Lung microvascular endothelial cell (primary cell): ENCODE measurements at places on chromosomes 5 and 9. TPM values are rescaled to one million over a fixed set of nuclear protein-coding genes. Genes with fewer than 3 reads are reported as not detected.

The FAXDC2 gene
- 5.9 and 15.3 TPM in 2 replicates for total RNA-seq

The NUDT12 gene
- total RNA-seq: 3.2 and 3.7 TPM in 2 replicates

The ABCA1 gene
- 2.2 and 10.5 TPM in 2 replicates for total RNA-seq

The CCDC69 gene
- total RNA-seq: 0.99 and 2.4 TPM in 2 replicates

The SHISAL2B gene
- total RNA-seq: not detected in 2 replicates

The SLC27A6 gene
- under 0.01 TPM in 1 of 2 replicates, not detected in the other for total RNA-seq

The ADGRD2 gene
- total RNA-seq: not detected in 2 replicates

The BARHL1 gene
- total RNA-seq: not detected in 2 replicates

The LAMC3 gene
- total RNA-seq: 0.65 and 2.6 TPM in 2 replicates

The CTXN3 gene
- total RNA-seq: not detected in 2 replicates

The MARCOL gene
- total RNA-seq: not detected in 2 replicates

The TNFSF15 gene
- 0.87 and 2.6 TPM in 2 replicates for total RNA-seq

DNA sequence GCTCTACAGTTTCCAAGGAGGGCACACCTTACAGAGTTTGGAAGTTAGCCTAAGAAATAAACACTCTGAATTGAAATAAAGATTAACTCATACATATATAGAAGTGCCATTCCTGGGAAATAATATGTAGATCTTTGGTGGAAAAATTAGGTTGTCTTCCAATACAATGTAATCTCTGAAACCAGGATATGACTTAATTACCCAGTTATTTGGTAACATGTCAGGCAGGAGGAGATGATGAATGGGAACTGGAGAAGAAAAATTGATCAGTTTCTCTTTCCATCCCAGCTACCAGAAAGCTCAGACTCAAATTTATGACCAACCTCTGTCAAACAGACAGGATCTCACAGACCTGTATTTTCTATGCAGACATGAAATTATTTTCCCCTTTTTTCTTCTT lies 215.2 kb upstream of the SNX2 start:
- DNase-seq: peak; percentile 50

DNA sequence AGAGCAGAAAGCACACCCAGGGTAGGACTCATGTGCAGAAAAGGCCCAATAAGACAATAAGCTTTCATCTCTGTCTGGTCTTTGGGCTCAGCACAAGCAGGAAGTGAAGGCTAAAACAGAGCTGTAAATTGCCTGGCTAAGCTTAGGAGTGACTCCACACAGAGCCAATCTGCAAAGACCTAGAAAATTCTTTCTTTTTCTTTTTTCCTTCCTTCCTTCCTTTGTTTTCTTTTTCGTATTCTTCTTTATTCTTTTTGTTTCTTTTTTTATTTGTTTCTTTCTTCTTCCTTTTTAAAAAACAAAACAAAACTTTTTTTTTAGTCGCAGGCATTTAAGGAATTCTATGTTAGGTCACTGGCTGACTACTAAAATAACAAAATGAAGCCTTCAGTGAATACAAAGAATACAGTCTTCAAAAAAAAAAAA lies 12.2 kb downstream of the SLC35A4 start:
- DNase-seq: peak; percentile 28

- DNase-seq: peak; percentile 99
Observed at GRCh38 chr5:107467137-107467932, 203.4 kb downstream of the EFNA5 start.

GRCh38 chr5:114658194-114658593 lies 296.3 kb downstream of the KCNN2 start:
- no peak for DNase-seq

DNA sequence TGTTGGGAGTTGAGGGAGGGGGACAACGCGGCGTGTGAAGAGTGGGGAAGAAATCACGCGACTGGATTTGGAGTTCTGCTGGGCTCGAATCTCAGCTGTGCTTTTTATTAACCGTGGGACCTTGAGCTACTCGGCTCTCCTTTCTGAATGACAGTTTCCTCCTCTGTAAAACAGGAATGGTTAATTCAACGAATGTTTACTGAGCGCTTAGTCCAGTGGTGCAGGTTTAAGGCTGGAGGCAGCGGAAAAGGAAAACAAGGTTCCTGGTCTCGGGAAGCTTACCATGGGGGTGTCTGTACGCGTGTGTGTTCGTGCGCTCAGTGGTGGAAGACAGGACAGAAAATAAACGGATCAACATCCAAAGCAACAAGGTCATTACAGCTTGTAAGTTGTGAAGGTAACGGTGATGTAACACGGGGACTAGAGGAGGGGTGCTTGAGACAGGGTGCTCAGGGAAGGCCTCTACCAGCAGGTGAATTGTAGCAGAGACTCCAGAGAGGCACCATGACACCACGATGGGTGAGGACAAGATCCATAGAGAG lies 277 bp downstream of the EIF4E1B start:
- no peak for DNase-seq

DNA sequence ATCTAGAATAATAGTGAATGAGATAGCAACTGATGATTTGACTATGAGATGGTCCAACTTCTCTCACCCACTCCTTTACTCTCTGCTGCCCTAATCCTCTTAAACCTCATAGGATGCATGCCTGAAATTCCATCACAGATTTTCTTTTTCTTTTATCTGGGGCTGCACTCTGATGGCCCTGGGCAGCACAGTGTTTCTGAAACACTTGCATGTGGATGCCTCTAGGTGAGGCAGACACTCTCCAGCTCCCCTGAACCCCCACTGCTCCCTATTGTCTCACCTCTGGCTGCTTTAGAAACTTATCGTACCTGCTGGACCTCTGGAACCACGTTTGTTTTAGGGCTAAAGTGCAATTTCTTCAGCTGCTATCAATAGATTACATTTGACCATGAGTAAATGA lies 67.5 kb downstream of the HTR4 start:
- DNase-seq: no peak

GRCh38 chr5:173891308-173892116 lies 3.4 kb downstream of the CPEB4 start:
- DNase-seq: no peak

GRCh38 chr5:109351988-109352864 lies 57.5 kb downstream of the PJA2 start:
- no peak for DNase-seq

GRCh38 chr9:79692857-79693571 lies 121.2 kb downstream of the TLE4 start:
- DNase-seq: no peak

DNA sequence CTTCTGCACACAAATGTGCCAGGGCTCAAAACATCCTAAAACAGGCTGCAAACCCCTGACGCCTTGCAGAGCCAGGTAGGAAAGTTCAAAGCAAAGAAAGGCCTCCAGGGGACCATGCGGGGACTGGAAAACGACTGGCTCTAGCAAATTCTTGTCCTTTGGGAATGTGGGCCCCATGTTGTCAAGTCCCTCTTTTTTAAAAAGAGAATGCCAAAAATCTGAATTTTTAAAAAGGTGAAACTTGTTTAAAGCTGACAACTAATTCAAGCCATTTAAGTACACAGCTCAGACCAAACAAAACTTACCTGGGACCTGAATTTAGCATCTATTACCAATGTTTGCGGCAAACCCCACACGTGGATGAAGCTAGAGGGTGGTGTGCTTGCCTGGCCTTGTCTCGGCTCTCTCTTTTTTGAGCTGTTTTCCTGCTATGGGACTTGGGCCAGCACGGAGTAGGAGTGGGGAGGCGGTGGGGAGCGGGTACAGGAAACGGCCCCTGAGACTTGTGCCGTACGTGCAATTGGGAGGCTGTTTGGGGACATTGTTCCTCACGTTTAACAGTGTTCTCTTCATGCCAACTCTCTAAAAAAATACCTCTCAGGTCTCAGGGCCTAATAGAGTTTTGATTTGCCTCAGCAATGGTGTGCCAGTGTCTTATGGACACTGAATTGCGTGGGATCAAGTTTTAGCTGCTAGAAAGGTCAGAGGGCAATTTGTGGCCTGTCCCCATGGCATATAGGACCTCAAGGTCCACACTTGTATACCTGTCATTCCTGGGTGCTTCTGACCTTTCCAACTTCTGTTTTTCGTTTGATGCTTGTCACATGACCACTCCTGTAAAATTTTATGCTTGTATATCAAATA lies 15.1 kb upstream of the PHF19 start:
- no peak for DNase-seq

DNA sequence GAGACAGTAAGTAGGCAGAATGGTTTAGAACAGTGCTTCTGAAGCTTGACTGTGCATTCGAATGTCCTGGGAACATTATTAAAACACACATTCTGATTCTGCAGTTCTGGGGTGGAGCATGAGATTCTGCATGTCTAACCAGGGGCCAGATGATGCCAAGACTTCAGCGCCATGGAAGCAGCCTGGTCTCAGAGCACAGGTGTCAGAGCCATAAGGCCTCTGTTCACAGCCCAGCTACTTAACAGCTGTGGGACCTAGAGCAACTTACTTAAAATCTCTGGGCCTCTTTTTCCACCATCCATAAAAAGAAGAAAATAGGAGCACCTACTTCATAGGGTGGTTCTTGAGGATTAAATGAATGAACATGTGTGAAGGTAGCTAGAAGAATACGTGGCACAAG lies 84.0 kb downstream of the GNAQ start:
- no peak for DNase-seq

DNA sequence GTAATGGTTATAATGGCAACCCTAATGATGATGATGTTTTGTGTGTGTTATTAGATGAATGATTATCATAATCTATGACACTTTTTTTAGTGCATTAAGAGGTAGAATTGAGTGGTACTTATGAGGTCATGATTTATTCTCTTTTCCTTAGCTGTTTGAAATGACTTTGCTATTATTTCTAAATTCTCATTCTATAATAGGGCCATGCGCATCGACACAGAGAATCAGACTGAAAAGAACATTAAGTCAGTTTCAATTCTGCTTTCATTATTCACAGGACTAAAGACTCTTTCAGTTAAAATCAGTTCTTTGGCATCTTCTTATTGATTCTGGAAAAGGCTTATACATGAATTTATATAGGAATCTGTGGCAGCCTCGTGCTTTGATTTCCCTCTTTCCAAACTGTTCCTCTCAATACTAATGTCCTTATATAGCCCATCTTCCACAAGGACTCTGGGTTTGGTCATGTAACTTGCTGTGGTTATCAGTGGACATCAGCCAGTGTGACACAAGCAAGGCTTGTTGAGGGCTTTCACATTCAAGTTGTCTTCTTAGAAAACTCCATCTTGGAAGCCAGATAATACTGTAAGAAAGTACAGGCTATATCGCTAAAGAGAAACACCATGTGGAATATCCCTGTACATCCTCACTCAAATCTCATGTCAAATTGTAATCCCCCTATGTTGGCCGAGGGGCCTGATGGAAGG lies 140.3 kb upstream of the CHD1 start:
- DNase-seq: no peak

- no peak for DNase-seq
Observed at GRCh38 chr5:164353155-164353554, 847.7 kb downstream of the MAT2B start.

DNA sequence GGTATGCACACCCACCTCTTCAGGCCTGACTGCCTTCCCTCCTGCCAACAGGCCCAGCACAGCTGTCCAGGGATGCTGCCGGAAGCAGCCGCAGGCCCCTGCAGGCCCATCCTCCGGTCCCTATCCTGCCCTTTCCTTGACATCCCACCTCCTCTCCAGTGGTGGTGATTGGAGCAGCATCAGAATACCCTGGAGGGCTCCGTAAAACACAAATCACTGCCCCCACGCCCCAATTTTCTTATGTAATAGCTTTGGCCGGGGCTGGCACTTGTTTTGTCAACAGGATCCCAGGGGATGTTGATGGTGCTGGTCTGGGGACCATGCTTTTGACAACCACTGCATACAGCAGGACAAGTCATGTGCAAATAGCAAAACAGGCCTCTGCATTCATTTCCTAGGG lies 274.5 kb downstream of the GADD45G start:
- DNase-seq: no peak

DNA sequence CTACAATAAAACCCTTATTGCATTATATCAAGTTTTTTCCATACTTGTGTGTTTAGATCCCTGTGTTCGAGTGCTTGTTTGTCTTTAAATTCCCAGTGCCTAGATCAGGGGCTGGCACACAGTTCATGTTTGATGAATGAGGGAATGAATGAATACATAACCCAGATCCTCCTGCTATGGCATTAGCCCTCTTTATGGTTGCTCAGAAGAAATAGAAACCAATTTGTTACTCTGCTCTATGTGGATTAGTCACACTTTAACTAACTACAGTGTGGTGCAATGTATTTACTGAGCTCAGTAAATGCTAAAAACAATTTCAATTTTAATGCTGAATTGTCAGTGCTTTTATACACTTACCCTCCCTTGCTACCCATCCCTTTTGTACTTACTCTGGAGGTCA lies 16.4 kb upstream of the GALNT10 start:
- no peak for DNase-seq

- DNase-seq: no peak
Observed at GRCh38 chr9:130372057-130372456, 72.7 kb upstream of the ASS1 start.

- no peak for DNase-seq
Observed at GRCh38 chr5:16508730-16509531, 43.3 kb upstream of the ZNF622 start.

GRCh38 chr5:142239394-142240159 lies 85.2 kb downstream of the SPRY4 start:
- DNase-seq: no peak

DNA sequence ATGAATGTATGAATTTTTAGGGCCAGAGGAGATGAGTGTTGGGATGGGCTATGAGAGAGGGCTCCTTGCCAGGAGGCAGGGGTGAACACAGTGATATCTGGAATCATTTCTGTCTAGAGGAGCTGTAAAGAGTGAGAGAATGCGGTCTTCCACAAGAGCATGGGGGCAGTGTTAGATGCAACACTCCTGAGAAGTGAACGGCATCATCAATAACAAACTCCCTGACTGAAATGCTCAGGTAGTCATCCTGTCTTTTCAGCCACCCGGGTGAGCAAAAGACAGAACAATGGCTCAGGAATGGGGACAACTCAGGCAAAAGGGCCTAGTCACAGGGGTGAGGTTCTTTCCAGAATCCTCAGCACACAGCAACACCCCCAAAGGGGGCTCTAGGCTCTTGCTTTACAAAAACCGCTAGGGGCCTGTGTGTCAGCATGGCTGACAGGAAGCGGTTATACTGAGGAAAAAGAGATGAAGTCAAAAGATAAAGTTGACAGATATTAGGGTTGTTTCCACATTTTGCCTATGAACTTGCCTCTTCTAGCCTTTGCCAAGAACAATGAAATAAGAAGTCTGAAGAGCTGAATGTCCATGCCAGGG lies 104.6 kb upstream of the LRRTM2 start:
- DNase-seq: no peak

DNA sequence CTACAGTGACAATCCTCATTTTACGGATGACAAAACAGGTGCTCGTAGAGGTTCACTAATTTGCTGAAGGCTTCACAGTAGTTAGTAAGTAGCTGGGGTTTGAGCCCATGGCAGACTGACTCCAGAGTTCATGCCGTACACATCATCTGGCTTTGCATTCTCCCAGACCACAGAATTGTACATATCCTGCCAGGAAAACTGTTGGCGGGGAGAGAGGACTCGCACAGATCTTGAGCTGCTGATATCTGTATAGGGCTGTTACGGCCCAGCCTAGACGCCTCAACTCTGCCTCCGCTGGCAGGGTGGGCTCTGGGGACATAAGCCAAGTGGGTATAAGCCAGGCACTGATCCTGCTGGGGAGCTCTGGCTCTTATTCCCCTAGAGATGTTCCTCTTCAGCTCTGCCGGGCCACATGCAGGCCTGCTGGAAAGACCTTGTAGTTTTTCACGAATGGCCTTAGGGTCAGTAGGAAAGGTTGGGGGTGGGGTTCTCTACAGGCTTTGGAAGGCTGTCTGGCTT lies 16.3 kb downstream of the LARP1 start:
- DNase-seq: peak; percentile 76
